Karpas-422 (cell line): ENCODE measurements at places on chromosomes 3 and 15. TPM values are rescaled to one million over a fixed set of nuclear protein-coding genes. Genes with fewer than 3 reads are reported as not detected.

Gene WDR73
- 35.7 and 36.1 TPM in 2 replicates for total RNA-seq

- H3K4me3 ChIP-seq: no peak overlapping the region
- H3K27ac ChIP-seq: no peak overlapping the region
- H3K36me3 ChIP-seq: no peaks in the 10 kb centered on the region
- no peaks in the 10 kb centered on the region for H3K4me1 ChIP-seq
- H3K27me3 ChIP-seq: no peaks in the 10 kb centered on the region
- no peak for DNase-seq
Observed at GRCh38 chr3:6516143-6516542, 344.8 kb upstream of the GRM7 start.

Gene ACTC1
- not detected in 2 replicates for total RNA-seq

DNA sequence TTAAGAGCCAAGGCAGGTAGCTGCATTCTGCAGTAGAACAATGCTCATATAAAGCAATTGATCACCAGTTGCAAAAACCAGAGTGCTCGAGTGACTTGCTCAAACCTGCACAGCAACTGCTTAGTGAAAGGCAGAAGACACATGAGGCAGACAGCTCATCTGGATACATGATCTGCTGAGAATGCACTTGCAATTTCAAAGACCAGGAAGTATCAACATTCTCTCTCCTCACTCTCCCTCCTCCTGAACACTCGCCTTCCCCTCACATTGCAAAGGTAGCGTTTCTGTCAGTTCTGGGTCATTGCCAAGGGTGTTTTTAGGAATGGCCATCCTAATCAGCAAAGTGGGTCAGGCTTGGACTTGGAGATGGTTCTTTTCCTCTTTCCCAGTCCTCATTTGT is 61.0 kb downstream of the BFSP2 start:
- peaks cover 85% of the 10 kb centered on the region for H3K4me1 ChIP-seq
- H3K27ac ChIP-seq: peak overlapping the region; percentile 98
- H3K36me3 ChIP-seq: no peaks in the 10 kb centered on the region
- no peaks in the 10 kb centered on the region for H3K27me3 ChIP-seq
- DNase-seq: peak; percentile 73

GRCh38 chr15:79640206-79640605 is 208.1 kb downstream of the MINAR1 start:
- H3K27ac ChIP-seq: no peak overlapping the region
- H3K27me3 ChIP-seq: 0 out of 2 replicates have a peak, but pooled peaks cover 4% of the 10 kb centered on the region
- DNase-seq: no peak
- no peaks in the 10 kb centered on the region for H3K36me3 ChIP-seq
- H3K4me3 ChIP-seq: no peak overlapping the region
